ENCODE measurements at places on chromosomes 7 and 10.

- no peak for DNase-seq
Measured at GRCh38 chr10:95925033-95925432, 17.3 kb downstream of the CC2D2B start.

GRCh38 chr7:105268056-105268455, 120.7 kb downstream of the SRPK2 start:
- no peak for DNase-seq

DNA sequence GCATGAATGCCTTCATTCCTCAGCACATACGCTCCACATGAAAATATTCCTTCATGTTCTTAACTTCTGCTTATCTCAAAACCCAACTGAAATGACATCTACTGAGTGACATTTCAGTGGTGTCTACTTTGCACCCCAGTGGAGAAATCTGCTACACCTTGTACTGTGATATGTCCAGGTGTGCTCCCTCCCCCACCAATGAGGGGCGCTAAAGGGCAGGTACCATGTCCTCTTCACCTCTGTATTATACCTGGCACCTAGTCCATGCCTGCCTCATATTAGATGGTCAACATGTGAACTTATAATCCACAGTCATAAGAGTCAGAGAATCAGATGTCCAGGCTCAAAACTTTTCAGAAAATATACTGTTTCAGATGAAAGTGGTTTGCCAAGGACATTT, 2.1 kb downstream of the PAXIP1 start:
- DNase-seq, result no peak

DNA sequence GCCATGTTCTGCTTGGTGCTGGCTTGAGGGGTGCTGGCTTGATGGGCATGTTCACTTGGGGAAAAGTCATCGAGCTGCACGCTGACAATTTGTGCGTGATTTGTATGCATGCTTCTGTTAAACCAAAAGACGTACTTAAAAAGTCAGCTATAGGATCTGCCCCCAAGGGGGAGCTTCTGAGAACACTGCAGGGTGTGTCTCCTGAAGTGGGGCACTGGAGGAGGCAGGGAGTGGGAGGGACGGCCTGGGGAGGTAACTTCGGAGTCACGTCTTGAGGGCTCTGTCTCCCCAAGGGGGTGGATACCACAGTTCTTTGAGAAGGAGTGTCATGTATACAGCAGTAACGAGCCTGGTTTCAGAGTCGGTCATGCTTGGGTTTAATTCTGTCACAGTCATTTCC, 406.5 kb downstream of the PLXNA4 start:
- no peak for DNase-seq

GRCh38 chr7:25388681-25389080, 160.4 kb upstream of the NPVF start:
- no peak for DNase-seq

- DNase-seq, result no peak
Measured at GRCh38 chr7:19051767-19052375, 65.6 kb downstream of the TWIST1 start.

DNA sequence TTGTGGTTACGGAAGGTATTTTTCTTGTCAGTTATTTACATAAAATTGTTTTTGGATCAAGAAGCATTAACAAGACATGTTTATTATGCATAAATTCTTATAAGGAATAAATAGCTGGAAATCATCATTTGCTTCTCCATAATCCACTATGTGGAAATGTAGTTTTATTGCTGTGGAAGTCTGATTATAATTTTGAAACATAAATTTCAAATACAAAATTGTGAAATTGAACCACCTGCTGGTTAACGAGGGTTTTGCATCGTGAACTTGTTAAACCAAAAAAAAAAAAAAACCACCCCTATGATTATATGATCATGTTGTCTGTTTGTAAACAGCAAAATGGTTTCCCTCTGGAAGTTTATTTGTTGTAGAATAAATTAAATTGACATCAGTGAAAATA, 25.9 kb downstream of the ABRAXAS2 start:
- no peak for DNase-seq

GRCh38 chr10:60733517-60733822, 44.8 kb upstream of the CDK1 start:
- no peak for DNase-seq

DNA sequence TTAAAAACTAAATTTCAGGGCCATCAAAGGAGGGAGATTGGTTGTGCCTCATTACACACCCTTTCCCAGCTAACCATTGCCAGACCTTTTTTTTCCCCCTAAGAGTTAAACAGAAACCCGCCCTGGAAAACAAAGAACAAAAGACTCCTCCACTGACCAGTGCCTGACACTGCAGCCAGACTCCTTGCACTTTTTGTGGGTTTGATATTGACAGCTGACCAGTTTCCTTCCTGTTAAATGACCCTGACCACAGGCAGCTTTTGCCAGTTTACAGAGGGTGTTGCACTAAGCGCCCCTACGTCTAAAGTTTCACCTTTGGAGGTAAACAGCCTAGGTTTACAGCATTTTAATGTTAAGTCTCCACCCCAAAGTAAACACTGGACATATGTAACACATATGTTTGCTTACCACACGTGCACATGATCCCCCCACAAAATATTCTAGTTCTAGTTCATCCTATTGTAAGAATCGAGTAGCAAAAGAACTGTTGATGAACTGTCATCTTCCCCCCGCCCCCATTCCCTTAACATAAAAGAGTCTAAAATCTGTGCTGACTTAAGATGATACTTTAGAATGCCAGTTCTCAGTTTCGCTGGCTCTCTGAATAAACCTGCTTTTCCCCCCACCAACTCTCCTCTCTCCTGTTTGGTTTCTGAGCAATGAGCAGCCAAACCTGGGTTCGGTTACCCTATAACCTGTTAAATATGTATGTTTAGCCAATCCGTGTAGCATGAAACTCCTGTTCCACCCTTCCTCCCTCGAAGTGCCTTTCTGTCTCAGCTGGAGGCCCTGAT, 38.0 kb downstream of the FOXI2 start:
- no peak for DNase-seq

GRCh38 chr7:157047148-157047547, 36.7 kb upstream of the MNX1 start:
- no peak for DNase-seq

DNA sequence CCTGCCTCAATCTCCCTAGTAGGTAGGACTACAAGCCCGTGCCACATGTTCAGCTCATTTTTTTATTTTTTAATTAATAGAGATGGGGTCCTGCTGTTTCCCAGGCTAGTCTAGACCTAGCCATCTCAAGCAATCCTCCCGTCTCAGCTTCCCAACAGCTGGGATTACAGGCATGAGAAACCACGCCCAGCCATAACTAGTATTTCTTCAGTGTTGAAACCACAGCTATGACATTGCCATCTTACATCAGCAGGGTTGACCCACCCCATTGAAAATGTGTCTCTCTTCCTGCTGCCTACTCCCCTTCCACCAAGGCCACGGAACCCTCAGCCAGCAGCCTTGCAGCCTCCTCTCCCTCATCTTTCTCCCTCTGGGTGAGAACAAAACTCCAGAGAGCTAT, 62.1 kb upstream of the ZNF746 start:
- no peak for DNase-seq

Measured in stimulated activated CD4-positive, alpha-beta T cell treated with anti-CD3 and anti-CD28 coated beads, Interleukin-12 subunit alpha, Interleukin-12 subunit beta, amount 100 ng/mL, for 48 hours (primary cell).